ENCODE measurements at places on chromosomes 5 and 9.

- no peak for DNase-seq
These were observed 29.6 kb upstream of the LCP2 start for GRCh38 chr5:170327168-170327567.

GRCh38 chr9:136764301-136764891 is at the start of gene LCN15:
Gene LCN15, minus strand, starts transcription at chr9:136764518. Its CDS starts 30 bp downstream, at chr9:136764488.
- DNase-seq, result no peak

- no peak for DNase-seq
These were observed 3.1 kb upstream of the EEIG1 start for GRCh38 chr9:127983847-127984289.

DNA sequence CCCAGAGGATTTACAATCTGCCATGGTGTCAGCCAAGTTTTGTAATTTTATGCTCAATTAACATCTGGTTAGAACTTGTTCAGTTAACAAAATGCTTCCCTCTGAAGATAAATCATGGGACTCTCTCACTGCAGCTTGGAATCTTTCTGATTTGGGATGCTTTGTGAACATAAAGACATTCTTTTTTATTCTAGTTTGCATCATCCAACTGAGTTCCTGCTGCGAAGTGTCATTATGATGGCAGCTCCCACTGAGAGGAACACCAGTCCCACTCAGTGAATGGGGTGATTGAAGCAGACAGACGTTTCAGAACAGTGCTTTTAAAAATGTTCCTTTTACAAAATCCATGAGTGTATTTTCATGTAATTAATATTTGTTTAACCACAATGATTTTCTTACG is 863.8 kb downstream of the TLE4 start:
- no peak for DNase-seq

DNA sequence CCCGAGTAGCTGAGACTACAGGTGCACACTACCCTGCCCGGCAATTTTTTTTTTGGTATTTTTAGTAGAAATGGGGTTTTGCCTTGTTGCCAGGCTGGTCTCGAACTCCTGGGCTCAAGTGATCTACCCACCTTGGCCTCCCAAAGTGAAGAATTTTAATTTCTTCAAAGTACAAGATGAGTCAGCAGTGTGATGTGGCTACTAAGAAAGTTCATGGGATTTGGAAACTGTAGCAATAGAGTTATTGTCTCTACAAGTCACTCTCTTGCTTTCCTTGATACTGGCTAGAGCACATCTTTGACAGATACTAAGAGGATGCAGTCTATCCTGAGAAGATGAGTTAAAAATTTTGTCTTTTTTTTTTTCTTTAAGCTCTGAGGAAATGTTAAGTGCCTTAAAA is 1.6 kb downstream of the CREB3 start:
- no peak for DNase-seq

DNA sequence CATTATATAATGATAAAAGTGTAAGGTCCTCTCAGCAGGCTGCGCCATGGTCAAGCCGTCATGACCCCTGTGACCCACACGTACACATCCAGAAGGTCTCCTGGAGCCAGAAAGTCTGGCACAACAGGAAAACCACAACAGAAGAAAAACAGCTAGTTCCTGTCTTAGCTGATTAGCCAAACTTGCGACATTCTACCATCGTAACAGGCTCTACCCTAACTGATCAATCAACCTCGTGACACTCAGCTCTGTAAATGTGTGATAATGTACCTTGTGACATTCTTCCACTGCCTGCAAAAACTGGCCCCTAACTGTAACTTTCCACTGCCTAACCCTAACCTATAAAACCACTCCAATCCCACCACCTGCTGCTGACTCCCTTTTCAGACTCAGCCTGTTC is 316.4 kb upstream of the TUSC1 start:
- DNase-seq, result no peak

DNA sequence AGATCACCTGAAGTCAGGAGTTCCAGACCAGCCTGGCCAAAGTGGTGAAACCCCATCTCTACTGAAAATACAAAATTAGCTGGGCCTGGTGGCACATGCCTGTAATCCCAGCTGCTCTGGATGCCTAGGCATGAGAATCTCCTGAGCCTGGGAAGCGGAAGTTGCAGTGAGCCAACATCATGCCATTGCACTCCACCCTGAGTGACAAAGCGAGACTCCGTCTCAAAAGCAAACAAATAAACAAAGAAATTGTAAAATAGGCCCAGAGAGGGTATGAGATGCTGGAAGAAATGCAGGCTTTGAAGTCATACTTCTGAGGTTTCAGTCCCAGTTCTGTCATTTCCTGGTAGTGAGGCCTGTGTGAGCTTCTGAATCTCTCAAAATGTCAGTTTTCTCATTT is 5.3 kb upstream of the ARHGEF37 start:
- DNase-seq, result no peak

GRCh38 chr9:88538311-88539085 is 3.5 kb downstream of the NXNL2 start:
- no peak for DNase-seq

- DNase-seq, result no peak
These were observed 19.0 kb upstream of the C1QTNF3 start for GRCh38 chr5:34061993-34062392.

DNA sequence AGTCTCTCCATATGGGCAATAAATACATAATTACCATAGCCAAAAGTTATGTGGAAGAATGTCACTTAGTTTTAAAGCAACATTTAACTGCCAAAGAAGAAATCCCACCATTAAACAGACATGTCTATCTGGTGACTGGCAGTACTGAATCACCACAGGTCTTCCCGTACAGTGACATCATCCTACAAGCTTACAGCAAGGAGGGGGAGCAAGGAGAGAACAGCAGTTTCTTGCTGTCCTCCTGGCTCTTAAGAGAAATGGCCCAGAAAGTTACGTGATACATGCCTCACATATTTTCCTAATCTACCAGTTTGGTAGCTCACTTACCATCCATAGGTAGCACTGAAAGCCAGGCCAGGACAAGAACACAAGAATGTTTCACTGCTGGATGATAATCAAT is 671.0 kb downstream of the DMRTA1 start:
- no peak for DNase-seq

DNA sequence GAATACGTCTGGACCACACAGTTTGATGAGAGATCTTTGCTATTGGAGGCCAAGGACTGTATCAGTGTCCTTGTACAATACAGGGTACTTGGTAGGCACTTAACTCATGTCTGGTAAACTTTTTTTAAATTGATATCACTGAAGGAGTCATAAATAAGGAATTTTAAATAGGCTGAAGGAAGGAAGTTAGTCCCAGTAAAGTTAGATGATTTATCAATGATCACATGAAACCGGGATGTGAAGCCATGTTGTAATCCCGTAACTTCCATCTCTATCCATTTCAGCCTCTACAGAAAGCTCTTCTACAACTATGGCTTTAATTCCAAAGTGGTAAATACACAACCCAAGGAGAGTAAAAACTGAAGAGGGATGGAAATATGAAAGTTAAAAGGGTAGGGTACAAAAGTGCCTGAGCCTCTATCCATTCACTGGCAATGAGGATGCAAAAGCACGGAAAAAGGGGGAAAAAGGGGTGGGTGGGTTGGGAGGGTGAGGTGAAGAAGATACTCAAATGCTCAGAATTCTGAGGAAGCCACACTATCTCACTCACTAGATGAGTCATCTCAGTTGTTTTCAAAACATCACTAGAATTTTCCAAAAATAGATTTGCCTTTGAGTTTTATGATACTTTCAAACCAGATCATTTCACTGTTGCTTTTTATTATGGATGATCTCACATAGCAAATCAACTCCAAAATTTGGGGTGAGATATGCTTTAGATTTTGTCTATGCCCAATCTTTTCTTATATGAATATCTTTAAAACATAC is 1053.5 kb downstream of the NR2F1-AS1 start:
- DNase-seq, result no peak

DNA sequence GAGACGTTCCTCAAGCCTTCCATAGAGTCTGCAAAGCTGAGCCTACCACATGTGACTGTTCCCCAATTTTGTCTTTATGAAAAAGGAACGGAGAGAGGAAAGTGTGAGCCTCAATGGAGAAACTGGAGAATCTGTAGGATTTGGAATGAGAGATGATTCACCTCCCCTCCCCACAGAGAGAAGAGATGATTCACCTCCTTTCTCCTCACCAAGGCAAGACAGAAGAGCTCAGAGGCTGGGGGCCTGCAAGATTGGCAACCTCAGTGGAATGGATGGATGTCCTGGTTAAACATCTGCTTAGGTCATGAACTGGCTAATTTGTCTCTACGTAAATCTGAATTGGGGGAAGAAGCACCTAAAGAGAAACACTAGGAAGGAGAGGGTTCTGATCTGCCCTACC is 17.0 kb upstream of the MOCS2 start:
- DNase-seq, result no peak

- no peak for DNase-seq
These were observed 126.1 kb downstream of the CACNA1B start for GRCh38 chr9:138003485-138004190.

GRCh38 chr5:88689668-88690408 is 193.1 kb downstream of the MEF2C start:
- no peak for DNase-seq

GRCh38 chr5:120913396-120913795 is 449.3 kb downstream of the PRR16 start:
- no peak for DNase-seq

DNA sequence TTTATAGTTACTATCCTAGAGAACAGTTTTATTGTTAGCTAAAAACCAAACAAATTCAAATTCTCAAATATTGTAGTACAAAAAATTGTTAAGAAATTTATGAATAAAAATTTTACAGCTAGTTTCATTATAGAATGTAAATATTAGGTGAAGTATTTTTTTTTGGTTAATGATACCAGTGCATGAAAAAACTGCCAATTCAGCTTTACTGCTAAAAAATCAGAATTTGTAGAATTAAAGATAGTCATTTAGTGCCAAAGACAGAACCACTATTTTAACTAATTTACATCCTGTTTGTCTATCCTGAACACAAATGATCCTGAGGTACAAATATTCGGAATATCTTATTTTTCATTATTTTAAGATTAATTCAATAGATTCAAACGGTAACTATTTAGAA is 202.6 kb downstream of the FER start:
- no peak for DNase-seq

GRCh38 chr5:156401804-156402203 is 74.8 kb downstream of the SGCD start:
- no peak for DNase-seq

DNA sequence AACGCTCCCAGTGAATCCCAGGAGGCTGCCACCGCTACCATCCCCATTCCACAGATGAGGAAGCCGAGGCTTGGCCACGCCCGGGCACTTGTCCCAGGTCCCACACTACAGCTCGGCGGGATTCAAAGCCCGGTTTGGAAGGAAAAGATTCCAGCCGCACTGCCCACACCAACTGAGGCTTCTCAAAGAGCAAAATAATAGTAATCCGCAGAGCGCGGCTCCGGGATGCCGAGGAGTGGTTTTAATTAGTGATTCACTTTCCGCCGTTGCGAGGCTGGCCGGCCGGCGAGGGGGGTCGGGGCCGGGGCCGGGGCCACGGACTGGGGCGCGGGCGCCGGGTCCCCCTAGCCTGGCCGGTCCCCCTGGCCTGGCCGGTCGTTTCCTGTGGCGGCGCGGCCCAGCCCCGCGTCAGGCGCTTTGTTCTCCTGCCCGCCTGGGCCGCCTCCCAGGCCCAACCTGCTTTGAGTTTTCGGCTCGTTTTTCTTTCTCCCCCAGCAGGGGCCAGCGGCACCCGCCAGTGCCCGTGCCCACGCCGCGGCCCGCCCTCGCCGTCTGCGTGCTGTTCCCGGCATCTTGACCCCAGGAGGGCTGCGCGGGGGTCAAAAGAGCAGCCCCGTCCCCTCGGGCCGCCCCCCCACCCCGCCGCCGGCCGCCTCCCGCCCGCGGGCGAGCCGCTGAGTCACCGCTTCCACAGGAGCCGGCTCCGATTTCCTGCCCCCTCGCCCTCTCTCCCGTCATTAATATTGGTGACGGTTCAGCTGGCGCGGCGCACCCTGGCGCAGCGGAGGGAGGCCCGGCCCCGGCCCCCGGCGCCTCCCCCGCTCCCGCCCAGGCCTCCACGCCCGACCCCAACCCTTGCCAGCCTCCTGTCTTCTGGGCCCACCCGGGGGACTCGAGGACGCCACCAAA is 31.2 kb downstream of the FGF18 start:
- DNase-seq, result no peak

- no peak for DNase-seq
These were observed 43.9 kb downstream of the OSTF1 start for GRCh38 chr9:75132244-75132643.

DNA sequence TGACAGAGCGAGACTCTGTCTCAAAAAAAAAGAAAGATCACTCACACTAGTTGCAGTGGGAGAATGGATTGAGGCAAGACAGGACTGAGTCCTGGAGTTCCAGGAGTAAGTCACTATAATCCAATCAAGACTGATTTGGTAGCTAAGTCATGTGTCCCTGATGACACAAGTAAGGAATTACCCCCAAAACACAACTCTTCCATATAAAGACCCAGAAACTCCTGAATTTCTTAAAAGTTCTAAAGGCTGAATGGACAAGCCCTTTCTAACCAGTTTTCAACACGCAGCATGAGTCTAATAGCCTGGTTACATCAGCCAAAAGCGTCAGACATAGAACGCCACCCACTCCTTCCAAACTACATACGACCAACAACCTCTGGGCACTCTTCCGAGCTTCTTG is 2.5 kb downstream of the ZFP62 start:
- DNase-seq, result no peak

GRCh38 chr5:81397176-81397575 is 3.2 kb upstream of the ACOT12 start:
- no peak for DNase-seq

Data from LNCaP clone FGC (cell line).